Inflammatory macrophage treated with lipopolysaccharide for 1 hour (primary cell): ENCODE measurements at places on chromosomes 1 and 21.

DNA sequence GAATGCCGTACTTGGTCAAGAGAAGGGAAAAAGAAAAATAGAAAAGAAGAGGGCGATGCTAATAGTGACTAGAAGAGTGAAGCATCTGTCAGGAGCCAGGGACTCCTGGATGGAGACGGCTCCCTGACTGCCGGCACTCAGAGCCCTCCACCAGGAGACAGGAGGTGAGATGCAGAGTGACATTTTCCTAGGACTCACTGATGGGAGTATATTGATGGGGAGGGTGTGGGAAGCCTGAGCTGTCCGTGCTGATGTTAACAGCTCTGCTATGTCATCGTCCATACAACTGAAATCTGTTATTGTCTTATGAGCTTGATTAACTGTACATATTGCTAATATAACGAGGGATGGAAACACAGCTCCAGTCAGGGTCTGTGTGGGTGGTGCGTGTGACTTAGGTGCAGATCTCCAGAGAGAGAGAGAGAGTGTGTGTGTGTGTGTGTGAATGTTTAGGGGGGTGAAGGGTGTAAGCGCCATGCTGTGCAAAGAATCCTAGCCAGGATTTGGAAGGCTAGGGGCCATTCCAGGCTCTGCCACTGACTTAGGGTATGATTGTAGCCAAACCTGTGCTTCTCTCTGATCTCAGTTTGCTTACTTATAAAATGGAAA, 123.0 kb upstream of the KLHDC7A start:
- no peak for DNase-seq

DNA sequence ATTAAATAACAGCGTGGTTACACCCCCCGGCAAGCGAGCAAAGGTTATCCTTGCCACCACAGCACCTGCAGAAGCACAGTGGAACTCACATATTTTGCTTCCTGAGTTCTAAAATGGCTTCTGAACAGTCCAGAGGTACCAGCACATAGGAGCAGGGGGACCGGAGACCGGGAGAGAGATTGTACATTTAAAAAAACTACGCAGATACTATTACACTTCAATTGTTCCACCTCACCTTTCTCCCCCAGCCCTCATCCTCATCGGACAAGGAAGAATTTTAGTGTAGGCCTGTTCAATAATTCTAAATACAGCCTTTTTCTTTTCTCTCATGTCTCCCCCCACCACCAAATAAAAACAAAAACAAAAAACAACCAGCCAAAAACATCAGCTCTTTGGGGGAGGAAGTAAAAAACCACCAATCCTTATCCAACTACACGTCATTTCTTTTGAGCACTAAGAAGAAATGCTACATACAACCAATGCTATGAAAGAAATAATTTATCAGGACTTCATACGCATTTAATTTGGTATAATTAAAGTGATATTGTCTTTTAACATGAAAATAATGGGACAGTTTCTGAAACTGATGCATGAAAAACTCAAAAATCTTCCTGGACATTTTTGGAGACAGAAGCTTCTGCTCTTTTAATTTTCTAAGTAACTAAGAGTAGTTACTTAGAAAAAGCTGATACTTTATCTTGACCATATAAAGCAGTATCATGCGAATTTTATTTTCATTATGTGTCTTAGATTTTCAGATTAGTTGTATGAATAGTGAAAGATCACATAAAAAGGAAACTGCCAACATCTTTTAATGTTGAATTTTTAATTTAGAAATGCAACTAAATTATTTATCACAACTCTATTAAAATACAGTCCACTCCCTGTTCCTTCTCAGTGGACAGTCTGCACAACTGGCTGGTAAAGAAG, 9.1 kb downstream of the CDKN2C start:
- no peak for DNase-seq

GRCh38 chr1:12088607-12089006, 25.5 kb downstream of the TNFRSF8 start:
- no peak for DNase-seq

DNA sequence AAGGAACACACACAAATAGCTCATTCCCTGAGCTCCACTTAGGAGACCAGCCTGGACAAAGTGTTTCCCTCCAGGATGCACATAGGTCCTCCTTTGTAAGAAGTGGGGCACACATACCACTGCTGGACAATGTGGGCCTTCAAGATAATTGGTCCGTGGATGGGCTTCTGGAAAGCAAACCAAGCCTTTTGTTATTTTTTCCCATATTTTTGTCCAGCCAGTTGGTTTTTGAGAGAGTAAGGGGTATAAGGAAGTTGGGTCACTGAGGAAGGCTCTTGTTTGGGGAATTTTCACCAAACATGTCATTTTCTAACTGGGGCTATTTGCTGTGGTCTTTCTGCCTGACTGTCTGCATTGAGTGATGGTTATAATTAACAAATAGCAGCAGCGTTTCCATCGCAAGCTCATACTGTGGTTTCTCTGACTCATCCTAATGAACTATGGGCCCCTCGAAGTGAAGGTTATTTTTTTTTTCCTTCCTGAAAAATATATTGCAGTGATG, 306.3 kb upstream of the DUSP10 start:
- DNase-seq = peak; percentile 6

GRCh38 chr1:10673109-10673711, 123.2 kb downstream of the CASZ1 start:
- no peak for DNase-seq

DNA sequence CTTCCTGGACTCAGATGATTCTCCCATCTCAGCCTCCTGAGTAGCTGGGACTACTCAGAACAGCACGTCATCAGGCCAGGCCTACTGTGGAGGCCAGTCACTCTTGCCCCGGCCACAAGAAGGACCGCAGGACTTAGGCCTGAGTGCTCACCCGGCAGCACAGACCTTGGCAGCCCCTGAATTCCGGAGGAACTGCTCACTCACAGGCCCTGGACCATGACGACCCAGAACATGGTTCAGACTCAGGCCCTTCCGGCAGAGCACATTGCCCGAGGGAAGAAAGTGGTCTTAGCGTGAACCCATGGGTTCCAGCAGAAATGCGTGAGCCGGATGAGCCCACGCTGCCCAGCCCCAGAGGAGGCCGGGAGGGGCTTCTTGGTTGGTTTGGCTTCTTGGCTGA, 177.3 kb upstream of the TMEM51 start:
- no peak for DNase-seq

- DNase-seq = no peak
Measured at GRCh38 chr1:245353915-245354775, 199.4 kb downstream of the KIF26B start.

- DNase-seq = no peak
Measured at GRCh38 chr21:33099131-33099530, 29.2 kb downstream of the OLIG1 start.

GRCh38 chr1:228351850-228352249, 54.8 kb downstream of the TRIM11 start:
- DNase-seq = no peak

GRCh38 chr1:217019475-217019874, 296.2 kb upstream of the ESRRG start:
- no peak for DNase-seq

GRCh38 chr1:43566382-43567044, 35.8 kb downstream of the PTPRF start:
- DNase-seq = no peak

DNA sequence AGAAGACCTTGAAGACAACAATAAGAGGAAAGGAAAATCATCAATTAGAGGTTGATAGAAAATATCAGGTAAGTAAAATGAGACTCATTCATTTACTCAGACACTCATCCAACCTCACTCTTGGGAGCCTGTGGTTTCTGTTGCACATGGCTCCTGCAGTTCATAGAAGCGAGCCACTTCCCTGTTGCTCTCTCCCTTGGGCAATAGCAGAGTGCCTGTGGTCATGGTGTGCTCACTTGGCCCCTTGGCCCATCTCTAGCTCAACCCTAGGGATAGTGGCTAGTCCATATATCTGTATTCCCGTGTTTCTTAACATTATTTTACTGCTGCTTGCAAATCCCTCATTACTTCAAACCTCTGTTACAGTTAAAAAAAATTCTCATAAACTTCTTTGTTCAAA, 368.6 kb downstream of the PTPRC start:
- DNase-seq = peak; percentile 39
